NCI-H524 treated with DMSO at 0.1 percent for 48 hours (cell line): ENCODE measurements at places on chromosomes 1 and 21.

GRCh38 chr1:11448373-11449099 is 30.4 kb upstream of the DISP3 start:
- DNase-seq = peak; percentile 46

GRCh38 chr1:228898582-228898992 is 163.3 kb downstream of the RHOU start:
- no peak for DNase-seq

GRCh38 chr1:178939338-178940067 is 68.6 kb upstream of the ANGPTL1 start:
- no peak for DNase-seq

DNA sequence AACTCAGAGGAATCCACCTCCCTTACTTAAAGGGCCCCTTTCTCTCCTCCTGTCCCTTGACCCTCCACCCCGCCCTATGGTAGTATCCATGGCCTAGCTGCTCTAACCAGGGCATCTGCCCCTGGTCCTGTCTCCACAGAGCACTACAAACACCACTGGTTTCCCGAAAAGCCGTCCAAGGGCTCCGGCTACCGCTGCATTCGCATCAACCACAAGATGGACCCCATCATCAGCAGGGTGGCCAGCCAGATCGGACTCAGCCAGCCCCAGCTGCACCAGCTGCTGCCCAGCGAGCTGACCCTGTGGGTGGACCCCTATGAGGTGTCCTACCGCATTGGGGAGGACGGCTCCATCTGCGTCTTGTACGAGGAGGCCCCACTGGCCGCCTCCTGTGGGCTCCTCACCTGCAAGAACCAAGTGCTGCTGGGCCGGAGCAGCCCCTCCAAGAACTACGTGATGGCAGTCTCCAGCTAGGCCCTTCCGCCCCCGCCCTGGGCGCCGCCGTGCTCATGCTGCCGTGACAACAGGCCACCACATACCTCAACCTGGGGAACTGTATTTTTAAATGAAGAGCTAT is 1.7 kb downstream of the BTG2 start:
- no peak for DNase-seq

GRCh38 chr1:59692591-59692990 is 122.2 kb upstream of the HOOK1 start:
- peak; percentile 75 for DNase-seq
